ENCODE measurements at places on chromosomes 1 and 21.

- DNase-seq: no peak
Measured at GRCh38 chr1:55503663-55504305, 288.6 kb upstream of the USP24 start.

DNA sequence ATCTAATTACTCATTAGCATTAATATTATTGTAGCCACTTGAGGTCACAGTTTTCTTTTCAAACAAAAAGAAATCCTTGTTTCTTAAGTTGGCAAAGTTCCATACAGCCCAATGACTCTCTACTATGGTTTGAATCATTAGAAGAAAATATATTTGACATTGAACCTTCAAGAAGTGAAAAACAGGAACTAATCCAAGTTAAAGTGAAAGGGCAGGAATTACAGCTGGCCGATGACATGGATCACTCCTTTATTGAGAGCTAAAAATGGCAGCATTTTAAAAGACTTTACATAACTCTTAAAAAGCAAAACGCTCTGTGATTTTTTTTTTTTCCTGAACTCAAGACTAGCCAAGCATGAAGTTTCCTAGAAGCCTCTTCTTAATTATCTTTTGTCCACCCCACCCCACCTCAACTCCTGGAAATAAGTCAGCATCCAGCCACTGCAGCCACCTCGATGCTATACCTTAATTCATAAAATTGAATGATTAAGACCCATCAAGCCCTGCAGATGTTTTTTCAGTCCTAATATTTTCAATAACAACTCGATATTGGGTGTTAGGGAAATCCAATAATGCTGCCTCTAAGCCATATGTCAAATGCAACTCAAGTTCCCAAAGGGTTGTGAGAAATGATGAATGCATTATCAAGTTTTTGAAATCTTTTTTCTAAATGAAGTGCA is 323.1 kb downstream of the HHIPL2 start:
- DNase-seq: no peak

- DNase-seq: no peak
Measured at GRCh38 chr1:201098992-201099677, 13.1 kb downstream of the CACNA1S start.

DNA sequence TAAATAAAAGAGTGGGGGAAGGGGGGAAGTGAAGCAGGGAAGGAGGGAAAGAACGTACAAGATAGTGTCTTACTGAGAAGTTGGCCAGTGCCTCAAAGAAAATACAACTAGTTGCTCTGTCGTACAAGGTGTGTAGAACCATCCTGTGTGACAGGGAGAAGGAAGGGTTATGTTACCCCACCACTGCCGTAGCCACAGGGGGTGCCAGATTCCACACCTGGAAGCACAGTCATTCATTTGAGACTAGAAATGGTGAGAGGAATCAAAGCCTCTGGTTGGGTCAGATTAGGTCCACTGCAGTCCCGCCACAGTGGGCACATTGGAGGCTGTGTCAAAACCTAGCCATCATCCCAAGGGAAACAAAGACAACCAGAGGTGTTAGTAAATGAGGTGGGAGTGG is 2.7 kb upstream of the ERI3 start:
- no peak for DNase-seq

- no peak for DNase-seq
Measured at GRCh38 chr21:42878678-42878992, 704 bp downstream of the WDR4 start.

- DNase-seq: peak; percentile 4
Measured at GRCh38 chr1:109040989-109041620, 797 bp downstream of the WDR47 start.

DNA sequence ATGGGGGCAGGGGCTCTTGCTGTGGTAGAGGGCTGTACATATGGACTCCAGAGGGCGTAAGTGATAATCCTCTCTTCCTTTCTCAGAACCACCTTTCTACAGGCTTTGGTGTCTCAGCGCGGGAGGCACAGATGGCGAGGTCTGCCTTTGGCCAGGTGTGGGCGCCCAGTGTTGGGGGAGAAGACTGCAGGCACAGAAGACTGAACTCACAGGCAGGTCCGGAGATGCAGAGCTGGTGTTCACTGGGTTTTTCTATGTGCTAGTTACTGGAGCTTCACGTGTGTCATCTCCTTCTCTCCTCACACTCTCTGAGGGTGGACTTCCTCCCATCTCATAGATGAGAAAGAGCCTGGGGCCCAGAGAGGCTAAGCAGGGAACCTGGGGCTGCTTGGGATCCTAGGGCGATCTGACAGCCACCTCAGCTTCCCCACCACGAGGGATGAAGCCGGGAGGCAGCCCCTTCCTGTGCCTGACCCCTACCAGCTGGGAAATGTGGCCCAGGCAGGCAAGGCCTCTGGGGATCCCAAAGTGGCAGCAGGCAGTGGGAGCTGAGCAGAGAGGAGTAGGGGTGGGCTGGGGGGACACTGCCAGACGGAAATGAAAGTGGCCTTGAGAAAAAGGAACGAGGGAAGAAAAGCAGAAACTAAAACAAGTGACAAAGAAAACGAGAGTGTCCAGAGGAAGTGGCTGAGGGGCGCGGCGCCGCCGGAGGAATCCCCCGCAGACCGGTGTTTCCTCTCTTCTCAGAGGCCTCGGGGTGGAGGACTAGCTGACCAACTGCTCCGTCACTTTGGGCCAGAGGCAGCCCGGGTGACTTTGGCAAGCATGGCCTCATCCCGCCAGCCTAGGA is 191.6 kb downstream of the HIVEP3 start:
- DNase-seq: no peak

DNA sequence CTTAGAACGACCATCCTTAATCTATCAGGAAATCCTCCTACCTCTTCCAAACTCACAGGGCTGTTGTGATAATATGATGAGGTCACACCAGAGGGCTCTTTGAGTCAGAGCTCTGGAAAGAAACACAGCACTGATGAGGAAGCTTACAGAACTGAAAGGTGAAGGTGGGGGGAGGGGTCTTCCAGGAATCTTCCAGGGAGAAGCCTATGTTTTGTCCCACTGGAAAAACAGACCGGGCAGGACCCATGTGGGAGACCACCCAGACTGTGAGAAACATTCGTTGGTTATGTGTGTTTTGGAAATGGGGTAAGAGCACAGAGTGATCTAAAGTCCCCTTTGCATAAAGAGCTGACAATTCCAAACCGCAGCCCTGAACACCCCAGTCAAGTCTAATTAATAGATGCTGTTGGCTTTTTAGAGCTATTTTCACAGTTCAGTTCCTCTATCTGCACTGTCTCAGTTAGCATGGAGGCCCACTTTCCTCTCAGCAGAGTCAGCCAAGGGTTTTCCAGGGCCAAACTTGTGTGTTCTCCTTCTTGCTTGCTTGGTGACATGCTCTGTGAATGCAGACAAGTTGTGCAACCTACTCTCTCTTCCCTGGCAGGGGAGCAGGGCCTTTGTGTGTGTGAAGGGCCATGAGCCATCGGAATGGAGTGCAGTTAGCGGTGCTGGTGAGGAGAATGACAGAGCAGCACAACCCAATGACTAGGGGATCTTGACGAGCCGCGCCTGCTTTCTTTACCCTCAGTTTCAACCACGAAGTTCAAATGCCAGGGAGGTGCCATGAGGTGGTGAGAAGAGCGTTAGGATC is 12.3 kb downstream of the PHLDA3 start:
- DNase-seq: no peak

GRCh38 chr21:46301759-46302158 is 15.6 kb downstream of the YBEY start:
- no peak for DNase-seq

DNA sequence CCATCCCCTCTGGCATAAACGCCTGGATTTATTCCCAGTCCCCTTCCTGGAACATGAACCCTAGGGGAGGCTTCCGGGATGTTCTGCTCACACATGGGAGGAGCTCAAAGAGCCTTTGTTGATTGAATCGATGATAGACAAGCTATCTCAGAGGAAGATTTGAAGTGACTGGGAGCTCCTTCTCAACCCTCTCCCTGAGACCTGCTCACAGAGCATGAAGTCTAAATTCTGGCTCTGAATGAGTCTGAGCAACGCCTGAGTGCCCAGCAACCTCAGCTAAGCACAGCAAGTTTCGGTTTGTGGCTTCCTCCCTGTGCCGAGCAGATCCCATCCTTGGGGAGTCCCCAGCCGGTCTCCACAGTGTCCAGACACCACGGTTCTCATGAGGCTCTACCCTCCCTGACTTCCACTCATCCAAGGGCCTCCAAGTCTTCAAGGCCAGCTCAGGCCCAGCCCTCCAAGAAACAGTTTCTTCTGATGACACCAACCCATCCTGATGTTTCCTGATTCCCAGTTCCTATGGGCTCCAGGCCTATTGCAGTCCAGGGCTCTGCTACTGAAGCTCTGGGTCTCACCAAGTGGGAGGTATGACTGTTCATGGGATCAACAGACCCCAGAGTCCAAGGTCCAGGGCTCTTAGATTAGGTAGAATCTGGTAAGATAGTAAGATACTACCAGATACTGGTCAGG is 190.8 kb downstream of the DYRK1A start:
- no peak for DNase-seq

GRCh38 chr1:119385650-119386049 is 17.1 kb downstream of the HAO2 start:
- DNase-seq: no peak

- DNase-seq: no peak
Measured at GRCh38 chr1:245538671-245539070, 383.9 kb downstream of the KIF26B start.

- DNase-seq: no peak
Measured at GRCh38 chr1:199691540-199691939, 336.0 kb upstream of the NR5A2 start.

DNA sequence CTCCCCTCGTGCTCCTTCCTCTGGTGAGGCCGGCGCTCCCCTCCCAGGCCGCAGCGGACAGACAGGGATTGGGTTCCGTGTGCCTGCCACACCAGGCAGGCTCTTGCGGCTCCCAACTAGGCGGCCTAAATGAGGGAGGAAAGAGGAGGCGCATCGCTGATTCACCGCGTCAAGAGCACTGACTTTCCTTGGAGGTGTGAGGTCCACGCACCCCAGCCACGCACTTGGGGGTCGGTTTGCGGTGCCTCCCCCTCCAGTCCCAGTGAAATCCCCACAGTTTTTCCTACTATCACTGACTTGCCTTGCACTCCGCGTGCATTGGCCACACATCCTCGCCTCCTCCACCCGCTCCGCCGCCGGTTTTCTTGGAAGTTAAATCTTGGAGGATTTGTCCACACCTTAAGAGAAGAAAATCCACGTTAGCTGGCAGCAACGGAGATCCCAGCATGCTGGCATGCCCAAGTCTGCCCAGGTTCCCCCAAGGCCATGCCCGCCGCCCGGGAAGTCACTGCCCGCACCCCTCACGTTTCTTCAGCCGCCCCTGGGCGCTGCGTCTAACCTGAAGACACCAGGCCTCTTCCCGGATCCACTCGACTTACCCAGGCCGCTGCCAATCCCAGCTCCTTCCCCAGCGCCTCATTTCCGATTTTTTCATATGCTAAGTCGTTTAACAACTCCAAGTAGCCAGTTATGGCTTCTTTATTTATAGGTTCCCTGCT is 1.1 kb upstream of the FOXD3 start:
- no peak for DNase-seq

GRCh38 chr1:235402457-235403200 is 35.4 kb downstream of the TBCE start:
- DNase-seq: no peak

DNA sequence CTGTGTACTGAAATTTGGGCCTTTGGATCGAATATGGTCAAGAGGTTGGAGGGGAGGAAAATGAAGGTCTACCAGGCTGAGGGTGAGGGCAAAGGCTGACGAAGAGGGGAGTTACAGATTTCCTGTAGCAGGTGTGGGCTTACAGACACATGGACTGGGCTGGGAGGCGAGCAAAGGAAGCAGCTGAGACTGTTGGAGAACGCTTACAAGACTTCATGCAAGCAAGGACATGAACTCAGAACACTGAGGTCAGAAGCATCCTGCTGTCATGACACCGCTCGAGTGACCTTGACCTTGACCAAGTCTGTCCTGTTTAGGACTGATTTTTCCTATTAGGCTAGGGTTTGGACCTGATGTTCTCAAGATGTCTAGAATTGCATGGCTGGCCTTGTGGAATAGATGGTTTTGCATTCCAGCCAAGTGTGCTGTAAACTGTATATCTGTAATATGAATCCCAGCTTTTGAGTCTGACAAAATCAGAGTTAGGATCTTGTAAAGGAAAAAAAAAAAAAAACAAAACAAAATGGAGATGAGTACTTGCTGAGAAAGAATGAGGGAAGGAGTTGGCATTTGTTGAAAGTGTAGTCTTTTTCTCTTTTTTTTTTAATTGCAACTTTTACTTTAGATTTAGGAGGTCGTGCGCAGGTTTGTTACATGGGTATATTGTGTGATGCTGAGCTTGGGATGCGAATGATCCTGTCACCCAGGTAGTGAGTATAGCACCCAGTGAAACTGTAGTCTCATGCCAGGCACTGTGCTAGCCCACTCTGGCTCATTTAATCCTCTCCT is 5.8 kb downstream of the ELF3 start:
- no peak for DNase-seq

DNA sequence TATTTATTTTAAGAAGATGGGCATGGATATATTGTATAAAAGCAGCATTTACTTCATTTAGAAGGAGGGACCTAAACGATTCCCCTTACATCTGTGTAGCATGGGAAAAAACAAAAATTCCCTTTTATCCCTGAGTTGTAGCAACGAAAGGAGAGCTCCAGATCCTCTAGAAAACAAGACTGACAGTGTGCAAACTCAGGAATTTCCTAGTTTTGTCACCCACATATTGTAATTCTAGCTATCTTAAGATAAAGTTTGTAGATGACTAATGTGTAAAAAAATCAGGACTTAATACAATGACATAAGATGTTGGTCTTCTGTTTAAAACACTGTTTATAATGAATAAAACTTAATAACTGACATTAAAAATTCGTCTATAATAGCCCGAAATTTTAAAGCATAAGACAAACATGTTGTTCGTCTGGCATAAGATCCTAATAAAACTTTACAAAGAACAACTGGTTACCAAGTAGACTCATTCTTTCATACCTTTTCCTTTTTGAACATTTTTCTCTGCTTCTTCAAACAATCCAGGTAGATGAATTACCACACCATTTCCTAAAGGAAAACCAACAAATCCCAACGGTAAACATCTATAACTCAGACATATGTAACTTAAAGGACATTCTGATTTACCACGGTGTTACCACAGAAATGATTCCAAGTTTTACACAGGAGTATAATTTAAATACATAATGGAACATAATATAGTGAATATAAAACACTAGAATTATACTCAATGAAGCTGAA is 15.2 kb downstream of the ADSS2 start:
- no peak for DNase-seq

DNA sequence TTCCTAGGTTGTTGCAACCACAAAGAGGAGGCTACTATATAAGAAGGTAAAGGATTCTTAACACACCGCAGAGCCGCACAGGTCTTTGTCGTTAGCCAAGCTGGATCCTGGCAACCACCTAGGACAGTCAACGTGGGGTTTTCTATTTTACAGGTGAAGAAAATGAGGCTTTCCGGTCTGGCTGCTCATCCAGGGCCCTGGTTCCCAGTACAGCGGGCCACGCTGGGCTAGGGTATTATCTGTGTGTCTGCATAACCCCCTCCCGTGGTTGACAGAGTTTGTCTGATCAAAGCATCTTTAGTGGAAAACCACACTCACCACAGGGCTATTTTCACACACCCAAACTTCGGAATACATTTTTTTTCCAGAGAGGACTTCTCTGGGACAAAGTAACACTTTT is 39.0 kb upstream of the PDE9A start:
- no peak for DNase-seq

- no peak for DNase-seq
Measured at GRCh38 chr1:221234791-221235190, 355.5 kb downstream of the HLX start.

Data from stimulated activated CD8-positive, alpha-beta memory T cell treated with anti-CD3 and anti-CD28 coated beads, Interleukin-4, amount 100 ng/mL, for 1 hour (primary cell).